Stimulated activated CD4-positive, alpha-beta T cell treated with anti-CD3 and anti-CD28 coated beads, TNF-alpha, amount 100 ng/mL, for 1 hour (primary cell): ENCODE measurements at places on chromosomes 16 and 17.

DNA sequence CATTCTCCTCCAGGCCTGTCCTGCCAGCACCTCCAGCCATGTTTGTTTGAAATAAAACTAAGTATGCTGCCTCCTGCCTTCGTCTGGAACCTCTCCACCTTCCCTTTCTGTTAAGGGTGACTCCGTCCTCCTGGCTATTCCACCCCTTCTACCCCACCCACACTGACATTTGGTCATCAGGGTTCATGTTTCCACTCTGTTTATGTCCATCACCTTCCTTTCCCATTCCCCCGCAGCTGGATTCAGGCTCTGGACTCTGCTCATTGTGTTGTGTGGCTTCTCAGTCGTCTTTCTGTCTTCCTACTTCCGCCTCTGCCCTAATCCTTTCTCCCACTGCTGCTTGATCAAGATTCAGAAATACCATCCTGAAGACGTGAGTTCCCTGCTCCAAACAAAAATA is 28.6 kb downstream of the EPN2 start:
- no peak for DNase-seq

- peak; percentile 24 for DNase-seq
These were observed 1.4 kb upstream of the SLFN5 start for GRCh38 chr17:35241520-35241919.

DNA sequence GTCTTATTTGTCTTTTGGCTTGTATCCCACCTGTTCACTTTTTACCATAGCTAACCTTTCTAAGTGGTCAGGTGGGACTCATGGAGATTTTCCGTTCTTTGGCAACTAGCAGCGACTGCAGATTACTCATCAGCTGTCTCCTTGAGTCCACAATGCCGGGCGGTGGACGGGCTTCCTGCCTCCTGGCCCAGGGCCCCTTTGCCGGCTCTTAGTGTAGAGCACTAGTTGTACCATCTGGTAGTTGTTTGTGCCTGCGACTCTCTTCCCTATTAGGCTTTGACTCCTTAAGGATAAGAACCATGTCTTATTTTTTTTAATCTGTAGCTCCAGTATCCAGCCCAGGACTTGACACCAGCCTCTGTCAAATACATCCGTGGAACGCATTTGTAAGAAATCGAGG is 399.9 kb downstream of the WWOX start:
- no peak for DNase-seq

DNA sequence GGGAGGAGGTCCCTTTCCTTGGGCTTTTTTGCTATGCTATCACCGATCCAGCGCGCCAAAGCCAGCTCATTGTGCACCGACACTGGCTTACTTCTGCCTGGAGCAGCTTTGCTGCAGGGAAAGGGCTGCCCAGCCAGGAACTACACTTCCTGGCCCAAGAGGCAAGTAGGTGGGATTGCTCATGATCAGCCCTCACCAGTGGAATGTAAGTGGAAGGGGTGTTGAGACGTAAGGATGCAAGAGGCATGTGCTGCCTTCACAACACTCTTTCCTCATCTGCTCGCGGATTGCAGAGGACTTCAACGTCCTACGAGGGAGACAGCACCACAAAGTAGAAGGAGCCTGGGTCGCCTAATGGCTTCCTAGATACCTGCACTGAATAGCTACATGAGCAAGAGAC is 104.3 kb upstream of the FOXF1 start:
- DNase-seq: no peak

DNA sequence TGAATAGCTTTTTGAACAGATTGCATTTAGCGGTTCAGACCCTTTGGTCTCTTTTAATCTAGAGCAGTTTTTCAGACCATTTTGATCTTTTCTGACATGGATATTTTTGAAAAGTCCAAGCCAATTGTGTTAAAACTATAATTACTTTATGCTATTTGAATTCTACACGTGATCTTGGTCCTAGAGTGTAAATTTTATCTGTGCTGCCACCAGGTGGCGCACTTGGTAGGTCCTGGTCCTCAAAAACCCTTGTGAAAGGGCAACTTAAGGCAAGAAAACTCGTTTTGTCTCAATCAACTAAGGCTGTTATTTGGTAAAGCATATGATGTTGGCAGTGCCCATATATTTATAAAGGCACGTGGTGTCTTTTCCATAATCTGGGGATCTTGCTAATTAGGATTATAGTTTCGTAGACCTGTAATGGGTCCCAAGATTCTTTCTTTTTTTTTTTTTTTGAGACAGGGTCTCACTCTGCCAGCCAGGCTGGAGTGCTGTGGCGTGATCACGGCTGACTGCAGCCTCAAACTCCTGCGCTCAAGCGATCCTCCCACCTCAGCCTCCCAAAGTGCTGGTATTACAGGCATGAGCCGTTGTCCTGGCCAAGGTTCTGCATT is 43.9 kb upstream of the TEX2 start:
- DNase-seq: peak; percentile 62

DNA sequence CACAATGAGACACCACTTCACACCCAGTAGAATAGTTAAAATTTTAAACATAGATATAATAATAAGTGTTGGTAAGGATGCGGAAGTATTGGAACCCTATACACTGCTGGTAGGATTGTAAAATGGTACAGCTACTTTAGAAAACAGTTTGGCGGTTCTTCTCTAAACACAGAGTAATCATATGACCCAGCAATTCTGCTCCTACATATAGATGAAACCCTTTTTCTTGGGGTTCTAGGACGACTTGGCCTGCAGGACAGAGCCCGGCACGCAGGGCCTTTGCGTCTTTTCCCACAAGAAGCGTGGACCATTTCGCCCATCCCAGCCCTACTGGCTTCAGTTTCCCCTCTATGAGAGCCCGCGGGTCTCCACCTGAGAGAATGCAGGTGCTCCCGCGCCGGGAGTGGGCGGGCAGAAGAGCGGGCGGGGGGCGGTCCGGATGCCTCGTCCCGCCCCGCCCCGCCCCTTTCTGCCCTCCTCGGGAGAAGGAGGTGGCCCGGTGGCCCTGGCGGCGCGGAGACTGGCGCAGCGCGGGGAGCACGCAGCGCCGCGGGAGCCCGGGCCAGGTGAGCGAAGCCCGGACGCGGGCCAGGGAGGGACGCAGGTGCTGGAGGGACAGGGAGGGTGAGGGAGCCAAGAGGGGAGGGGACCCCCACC is at the start of gene SDR42E2:
Gene SDR42E2 (plus strand): TSS at position 508 of the 657 bp plus-strand sequence. CDS start 3,077 bp downstream, outside the sequence.
- DNase-seq: peak; percentile 7

- DNase-seq: peak; percentile 89
These were observed at the start of gene NUTF2 for GRCh38 chr16:67846320-67847063. TSS of gene NUTF2 (plus strand) at chr16:67846933. CDS start at chr16:67865131, 18,198 bp downstream.

DNA sequence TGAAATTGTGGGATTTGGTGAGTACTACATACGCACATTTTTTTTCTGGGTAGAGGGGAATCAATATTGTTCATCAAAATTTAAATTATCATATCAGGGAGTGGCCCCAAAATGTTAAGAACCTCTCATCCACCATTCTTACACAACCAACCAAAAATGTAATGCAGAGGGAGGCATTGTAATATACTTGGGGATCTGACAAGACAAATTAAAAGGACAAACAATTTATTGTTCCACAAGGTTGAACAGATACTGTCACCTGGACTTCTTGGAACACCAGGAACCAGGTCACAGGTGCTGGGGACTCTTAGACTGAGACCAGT is 14.7 kb upstream of the HOXB9 start:
- no peak for DNase-seq

DNA sequence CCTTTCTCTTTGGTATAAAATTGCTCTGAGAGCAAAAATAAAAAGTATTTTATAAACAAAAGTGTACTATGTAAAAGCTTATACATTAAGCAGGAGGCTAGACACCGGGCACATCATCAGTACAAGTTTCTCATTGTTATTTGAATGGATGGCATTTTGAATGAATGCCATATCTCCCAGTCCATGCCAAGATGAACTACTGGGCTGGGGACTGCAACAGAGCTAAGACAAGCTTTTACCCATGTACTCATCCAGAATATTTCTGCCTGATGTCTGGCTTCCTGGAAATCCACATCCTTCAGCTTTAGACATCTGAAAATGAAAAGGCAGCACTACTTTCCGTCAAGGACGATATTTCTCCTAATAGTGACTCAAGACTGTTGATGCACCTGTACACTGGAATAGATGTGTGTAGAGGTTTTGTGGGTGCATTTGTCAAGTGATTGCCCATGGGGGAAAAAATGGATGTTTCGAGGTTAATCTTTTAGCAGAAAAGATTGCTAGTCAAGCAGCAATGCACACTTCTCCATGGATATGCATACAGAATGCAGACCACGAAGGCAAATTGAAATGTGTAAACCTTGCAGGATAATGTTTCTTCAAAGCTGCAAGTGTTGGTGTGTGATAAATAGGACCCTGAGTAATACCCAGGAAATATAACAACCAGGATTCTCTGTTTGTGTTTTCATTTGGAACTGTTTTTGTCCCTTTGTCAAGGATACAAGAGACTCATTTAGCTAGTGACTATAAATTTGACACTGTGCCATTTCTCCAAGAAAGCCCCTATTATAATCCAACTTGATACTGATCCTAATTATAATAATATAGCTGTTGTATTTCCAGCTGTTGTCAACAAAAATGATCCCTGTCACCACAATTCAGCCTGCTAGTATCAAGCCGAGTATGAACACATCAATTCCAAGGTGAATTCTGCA is 173.8 kb downstream of the CDH8 start:
- DNase-seq: no peak

DNA sequence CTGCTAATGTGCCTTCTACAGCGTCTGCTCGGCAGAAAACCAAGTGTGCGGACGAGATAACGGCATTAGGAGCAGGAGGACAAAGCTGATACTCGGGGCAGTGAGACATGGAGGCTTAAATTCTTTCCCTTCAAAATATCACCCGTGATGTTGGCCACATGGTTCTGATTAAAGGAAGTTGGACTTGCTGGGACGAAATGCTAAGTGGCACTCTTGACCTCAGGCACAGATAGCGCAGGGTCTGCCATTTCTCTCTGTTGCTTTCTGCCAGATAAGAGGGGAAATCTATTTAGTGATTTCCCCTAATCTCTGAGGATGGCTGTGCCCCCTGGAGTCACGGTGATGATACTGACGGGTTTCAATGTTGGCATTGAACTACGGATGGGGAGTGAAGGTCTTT is 509.6 kb upstream of the EEF2KMT start:
- no peak for DNase-seq

DNA sequence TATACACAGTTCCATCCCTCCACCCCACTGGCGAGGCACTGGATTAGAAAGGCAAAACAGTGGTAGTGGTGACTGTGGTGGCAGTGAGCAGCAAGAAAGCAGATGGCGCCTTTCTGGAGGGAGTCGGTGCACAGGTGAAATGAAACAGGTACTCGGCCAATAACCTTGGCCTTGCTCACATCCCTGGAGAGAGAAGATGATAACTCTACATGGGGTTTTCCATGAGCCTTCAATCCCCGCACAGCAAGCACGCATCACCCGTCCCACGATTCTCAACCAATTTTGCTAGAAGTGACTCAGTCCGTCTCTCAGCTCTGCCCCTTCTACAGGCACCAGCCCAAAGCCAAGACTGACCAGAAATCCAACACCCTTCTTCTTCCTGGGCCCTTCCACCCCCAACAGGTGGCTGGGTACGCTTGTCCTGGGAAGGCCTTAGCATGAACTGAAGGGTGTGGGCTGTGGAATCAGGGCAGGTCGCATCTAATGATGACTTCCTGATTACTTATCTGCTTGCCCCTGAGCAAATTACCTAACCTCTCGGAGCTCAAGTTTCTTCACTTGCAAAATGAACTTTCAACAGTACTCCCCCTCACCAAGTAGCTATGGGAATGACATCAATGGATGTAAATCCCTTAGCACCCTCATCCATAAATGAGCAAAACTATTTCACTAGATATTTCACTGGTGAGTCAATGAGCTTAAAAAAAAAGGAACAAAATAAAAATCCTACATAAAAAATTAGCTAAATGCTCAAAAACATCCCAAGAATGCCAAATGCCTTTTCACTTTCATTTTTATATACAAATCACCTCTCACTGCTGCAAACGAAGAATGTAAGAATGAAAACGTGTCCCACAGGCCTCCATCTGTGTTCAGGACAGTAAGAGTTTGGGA is 18.0 kb downstream of the XPO6 start:
- no peak for DNase-seq

- DNase-seq: no peak
These were observed 66.0 kb upstream of the ZNF423 start for GRCh38 chr16:49921791-49922456.

- peak; percentile 59 for DNase-seq
These were observed 39.2 kb downstream of the ZNF778 start for GRCh38 chr16:89256651-89257254.

DNA sequence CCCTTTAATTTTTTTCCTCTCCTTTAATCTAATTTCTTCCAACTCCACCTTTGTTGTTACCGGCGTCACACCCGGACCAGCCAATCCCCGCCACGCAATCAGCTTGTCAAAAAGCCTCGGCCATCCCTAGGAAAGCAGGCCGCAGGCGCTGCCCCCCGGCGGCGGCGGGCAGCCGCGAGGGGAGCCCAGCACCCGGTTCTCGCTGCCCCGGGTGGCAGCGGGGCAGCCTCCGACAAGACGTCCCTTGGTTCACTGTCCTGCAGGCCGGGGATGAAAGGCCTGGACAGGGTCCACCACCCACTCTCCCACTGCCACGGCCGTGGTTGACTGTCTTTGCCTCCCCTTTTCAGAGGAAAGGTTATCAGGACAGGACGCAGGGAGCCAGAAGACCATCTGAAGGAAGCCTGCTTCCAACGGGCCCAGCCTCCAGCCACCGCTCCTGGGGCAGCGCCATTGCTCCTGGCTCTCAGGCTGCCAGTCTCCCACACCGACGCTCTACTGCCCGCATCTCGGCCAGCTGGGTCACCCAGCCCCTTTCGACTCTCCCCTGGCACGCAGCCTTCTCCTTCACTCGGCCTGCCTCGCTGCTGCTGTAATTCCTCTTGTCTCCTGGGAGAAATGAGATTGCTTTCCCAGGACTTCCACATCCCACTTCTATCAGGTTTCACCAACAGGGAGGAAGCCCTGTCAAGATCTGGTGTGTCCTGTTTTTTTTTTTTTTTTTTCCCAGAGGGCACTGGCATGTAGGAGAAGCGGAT is 2.8 kb upstream of the UBTF start:
- DNase-seq: no peak

DNA sequence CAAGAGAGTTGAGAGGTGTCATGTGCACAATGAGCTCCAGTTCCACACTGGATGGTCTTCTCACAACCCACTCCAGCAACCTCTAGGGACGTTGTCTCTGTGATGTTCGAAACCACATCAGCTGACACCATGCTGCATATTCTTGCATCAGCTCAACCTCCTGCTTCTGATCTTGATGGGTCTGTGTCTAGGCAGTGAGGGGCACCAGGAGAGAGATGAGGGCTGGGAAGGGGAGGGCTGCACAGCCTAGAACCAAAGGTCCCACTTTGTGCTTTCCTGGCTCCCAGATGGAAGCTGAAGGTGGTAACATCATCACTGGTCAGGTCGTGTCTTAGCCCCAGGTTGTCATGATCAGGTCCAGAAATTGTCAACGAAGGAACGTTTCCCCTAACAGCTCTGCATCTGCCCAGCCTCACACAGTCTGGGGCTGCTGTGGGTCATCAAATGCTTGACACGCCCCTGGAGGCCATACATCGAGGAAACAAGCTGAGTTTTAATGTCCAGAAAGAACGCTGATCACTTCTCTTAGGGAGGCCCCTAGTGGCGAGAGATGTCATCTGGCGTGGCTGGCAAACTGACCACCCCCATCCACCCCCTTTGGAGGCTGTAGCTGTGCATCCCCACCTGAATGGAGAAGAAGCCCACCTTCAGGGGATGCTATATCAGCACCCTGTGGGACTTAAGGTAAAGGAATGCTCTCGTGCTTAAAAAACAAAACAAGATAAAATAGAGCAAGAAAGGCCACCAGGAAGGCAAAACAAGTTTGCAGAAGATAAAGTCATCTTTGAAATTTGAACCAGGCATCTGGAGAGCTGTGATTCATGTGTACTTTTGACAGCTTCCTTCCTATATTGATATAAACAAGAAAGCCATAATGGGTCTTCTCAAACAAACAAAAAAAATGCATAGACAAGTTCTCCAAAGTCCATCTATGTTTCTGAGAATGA is 58.3 kb downstream of the WIPI1 start:
- DNase-seq: no peak

GRCh38 chr17:55421179-55421934 is at the start of gene MMD:
TSS of gene MMD (minus strand) at chr17:55421835. CDS start at chr17:55421695, 140 bp downstream.
- DNase-seq: no peak
